ENCODE measurements at places on chromosomes 13 and 19.

DNA sequence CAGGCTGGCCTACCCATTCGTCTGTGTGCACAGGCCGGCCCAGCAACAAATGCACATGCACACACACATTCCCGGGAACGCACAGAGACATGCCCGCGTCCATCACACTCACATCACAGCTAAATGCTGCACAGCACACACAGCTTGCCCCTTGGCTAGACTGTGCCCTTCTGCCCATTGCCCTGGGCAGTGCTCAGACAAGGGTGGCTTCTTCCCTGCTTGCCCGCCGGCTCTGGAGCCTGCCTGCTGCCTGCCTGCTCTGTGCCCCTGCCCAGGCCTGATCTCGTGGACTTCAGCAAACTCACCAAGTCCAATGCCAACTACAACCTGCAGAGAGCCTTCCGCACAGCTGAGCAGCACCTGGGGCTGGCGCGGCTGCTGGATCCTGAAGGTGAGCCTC lies 30.4 kb downstream of the SPTBN4 start:
- DNase-seq: no peak

DNA sequence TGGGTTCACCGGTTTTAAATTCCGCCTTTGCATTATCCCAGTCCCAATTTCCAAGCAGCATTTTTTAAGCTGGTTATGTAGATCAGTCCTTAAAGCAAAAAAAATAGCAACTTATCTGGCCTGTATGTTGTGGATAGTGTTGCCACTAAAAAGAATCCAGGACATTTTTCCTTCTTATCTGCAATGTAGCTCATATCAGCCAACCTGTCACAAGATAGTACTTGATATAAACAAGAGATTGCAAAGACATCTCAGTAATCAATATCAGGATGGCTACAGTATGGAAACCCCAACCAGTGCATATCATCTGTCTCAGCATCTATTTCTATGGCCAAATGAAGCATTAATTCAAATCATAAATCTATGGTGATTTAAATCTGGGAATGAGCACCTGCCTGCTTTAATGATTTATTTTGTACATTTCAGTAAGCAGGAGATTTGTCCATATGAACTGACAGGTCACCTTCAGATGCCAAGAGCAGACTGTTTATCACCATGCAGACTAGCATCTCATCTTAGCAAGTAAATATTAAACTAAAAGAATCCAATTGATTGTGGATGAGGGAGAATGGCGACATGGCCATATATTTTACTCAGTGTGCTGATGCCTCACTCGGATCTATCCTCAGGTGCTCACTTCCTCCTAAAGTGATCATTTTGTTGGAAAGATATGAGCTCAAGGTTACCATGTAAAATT lies 240.4 kb downstream of the DACH1 start:
- no peak for DNase-seq

GRCh38 chr19:43560687-43561086 lies 14.6 kb downstream of the XRCC1 start:
- DNase-seq: no peak

- no peak for DNase-seq
Measured at GRCh38 chr13:113962975-113963374, 10.9 kb downstream of the C13orf46 start.

GRCh38 chr13:42614436-42615035 lies 40.6 kb downstream of the TNFSF11 start:
- DNase-seq: no peak

GRCh38 chr13:24299488-24300114 lies 9.8 kb upstream of the C1QTNF9 start:
- DNase-seq: no peak
